Esophagus squamous epithelium (tissue), 5 donors: ENCODE measurements at places on chromosomes 1 and 21.

GRCh38 chr1:189606795-189607476 is 870.7 kb downstream of the BRINP3 start:
- no peak for DNase-seq

DNA sequence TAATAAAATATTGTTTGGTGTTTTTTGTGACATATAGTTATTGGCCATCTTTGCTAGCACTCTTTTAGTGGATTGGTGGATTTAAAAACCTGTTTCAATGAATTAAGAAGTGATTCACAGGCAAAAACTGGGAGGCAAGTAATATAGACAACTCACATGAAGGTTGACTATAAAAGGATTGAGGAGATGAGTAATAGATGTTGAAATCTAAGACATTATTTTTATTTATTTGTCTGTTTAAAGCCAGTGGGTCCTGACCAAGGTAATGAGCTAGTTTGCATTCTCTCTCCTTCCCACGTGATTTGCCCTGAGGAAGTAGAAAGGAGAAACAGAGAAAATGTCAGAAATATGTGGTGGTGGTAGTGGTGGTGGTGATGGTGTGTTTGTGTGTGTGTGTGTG is 351.5 kb upstream of the ZP4 start:
- DNase-seq = no peak

DNA sequence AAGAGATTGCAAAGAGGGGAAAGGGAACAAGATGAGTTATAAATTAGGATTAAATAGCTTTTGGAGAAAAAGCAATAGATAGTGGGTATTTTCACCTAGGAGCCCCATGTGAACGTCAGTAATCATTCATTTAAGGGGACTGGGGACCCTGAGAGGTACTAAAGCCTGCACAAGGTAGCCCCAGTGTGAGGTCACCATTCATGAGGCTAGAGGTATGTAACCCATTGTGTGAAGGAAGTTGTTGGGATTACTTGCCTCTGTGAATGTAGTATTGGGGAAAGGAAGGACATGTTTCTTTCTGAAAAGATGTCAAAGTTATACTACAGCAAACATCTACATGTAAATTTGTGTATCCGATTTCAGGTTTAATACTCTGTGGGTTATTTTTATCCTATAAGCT is 276.8 kb downstream of the TBX15 start:
- no peak for DNase-seq

GRCh38 chr1:245216366-245217115 is 61.8 kb downstream of the KIF26B start:
- no peak for DNase-seq

DNA sequence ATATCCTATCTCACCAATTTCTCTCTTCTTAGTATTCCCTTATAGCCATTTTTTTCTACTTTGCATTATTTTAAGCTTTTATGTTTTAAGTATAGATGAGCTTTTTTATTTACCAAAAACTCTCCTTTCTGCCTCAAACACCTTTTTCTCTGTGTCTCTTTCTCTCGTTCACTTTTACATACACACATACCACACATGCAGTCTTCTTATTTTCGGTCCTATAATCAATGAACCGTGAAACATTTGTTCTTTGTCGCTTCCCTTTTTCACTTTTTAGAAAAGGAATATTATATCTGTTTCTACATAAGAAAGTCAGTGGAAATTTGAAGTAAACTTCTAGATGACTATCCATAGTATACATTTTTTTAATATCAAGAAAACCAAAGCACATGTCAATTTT is 183.2 kb downstream of the MRPL39 start:
- DNase-seq = no peak

GRCh38 chr1:227770812-227771211 is 35.6 kb downstream of the SNAP47 start:
- no peak for DNase-seq

DNA sequence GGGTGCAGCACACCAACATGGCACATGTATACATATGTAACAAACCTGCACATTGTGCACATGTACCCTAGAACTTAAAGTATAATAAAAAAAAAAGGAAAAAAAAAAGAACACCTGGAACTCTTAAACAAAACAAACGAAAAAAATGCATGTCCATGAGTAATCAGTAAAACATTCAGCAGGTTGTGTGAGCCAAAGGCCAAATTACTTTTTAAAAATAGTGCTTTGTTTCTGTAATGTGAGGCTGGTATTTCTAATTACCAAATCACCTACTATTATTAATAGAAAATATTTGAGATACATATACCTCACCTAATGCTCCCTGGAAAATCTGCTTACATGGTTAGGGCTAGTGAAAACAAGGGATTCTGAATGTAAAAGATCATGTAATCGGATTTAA is 294.4 kb upstream of the NR5A2 start:
- no peak for DNase-seq

GRCh38 chr1:5756434-5757186 is 235.6 kb downstream of the NPHP4 start:
- no peak for DNase-seq

GRCh38 chr1:119653839-119654170 is 5.7 kb upstream of the ZNF697 start:
- DNase-seq = no peak

GRCh38 chr1:76444773-76445172 is 370.2 kb downstream of the ST6GALNAC3 start:
- no peak for DNase-seq

GRCh38 chr1:68111519-68112436 is 61.4 kb upstream of the DIRAS3 start:
- no peak for DNase-seq

- DNase-seq = no peak
Measured at GRCh38 chr1:231861541-231862481, 235.2 kb downstream of the DISC1 start.

GRCh38 chr1:197092491-197093023 is 25.5 kb upstream of the F13B start:
- DNase-seq = no peak

DNA sequence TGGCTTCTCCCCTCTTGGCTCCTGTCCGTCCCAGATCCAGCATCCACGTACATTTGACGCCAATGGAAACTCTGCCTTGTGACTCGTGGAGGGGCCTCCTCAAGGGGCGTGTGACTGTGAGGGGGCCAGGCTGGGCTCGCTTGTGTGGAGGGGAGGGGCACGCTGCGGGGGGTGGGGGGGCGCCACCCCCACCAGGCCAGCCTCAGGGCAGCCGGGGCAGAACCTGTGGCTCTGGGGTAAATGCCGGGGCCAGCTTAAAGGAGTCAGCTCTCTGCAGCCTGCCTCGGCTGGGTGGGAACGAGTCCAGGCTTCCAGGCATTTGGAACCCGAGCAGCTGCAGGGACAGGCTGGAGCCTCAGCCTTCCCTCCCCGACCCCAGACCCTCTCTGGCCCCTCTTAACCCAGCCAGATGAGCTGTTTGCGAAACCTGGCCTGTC is 94.1 kb downstream of the SIK1 start:
- no peak for DNase-seq

DNA sequence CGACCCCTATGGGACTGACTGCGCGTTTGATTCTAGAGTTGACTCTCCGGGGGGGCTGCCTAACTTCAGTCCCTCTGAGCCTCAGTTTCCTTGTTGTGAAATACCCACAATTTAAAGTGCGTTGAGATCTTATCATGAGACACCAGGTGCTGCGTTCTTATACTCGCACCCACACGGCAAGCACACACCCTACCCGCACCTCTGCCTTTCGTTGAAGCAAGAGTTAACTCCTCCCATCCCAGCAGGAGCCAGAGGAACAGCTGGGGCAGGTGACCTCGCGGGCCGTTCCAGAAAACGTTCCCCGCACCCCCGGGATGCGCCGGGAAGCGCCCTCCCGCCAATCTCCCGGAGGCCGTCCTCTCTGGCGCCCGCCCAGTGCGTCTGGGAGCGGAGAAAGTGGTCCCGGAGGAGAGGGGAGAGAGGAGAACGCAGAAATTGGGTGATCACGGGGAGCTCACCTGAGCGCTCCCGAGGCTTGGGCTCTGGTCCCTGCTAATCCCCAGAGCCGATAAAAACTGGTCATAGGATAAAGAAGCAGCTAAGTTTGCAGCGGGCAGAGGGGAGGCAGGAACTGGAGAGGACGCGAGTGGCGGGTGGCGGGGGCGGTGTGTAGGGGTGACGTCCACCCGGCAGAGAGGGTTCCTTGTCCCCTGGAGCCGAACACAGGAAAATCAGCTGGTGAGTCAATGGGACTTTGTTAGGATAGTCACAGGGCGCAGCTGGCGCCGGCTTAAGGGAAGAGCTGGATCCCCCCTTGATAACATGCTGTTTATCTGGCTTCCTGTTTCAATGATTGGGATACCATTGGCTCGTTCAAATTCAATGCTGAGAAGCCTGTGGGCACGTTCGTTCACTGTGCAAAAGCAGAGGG is 869 bp downstream of the NAV1 start:
- no peak for DNase-seq

DNA sequence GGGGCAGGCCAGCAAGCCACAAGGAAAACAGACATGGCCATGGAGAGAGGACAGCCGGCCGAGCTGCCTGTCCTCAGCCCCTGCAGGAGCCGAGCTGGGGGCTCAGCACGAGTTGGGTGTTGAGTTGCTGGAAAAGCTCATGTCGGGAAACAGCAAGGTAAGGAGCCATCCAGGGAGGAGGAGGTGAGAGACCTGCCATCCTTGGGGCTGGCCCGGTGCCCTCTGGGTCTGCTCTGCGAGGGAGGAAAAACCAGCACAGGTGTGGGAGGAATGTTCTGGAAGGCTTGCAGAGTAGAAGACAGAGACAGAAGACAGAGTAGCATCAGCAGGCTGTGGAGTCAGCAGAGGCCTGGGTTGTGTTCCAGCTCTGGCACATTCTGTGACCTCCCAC is 548.8 kb downstream of the PTPRU start:
- no peak for DNase-seq

DNA sequence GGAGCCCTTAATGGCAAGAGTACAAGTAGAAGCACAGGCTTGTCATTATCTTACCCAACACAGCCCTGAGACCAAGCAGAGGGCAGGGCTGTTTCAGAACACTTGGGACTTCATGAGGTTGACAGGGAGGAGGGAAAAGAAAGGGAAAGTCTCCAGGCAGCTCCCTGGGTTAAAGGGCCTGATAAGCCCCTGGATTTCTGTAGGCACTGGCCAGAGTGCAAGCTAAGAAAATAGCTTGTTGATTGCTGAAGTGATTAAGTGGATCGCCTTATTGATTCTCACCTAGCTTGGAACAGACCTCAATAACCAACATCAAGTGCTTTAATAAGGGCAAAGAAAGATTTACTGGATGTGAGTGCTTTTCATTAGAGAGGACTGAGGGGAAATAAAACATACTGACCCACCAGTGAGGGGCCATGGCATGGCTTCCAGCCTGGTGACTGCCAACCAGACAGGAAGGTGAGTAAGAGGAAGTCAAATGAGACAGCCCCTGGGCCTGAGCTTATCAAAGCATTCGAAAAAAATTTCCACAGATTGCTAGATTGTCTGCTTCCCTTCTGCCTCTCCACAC is 121.4 kb upstream of the NFIA start:
- no peak for DNase-seq

DNA sequence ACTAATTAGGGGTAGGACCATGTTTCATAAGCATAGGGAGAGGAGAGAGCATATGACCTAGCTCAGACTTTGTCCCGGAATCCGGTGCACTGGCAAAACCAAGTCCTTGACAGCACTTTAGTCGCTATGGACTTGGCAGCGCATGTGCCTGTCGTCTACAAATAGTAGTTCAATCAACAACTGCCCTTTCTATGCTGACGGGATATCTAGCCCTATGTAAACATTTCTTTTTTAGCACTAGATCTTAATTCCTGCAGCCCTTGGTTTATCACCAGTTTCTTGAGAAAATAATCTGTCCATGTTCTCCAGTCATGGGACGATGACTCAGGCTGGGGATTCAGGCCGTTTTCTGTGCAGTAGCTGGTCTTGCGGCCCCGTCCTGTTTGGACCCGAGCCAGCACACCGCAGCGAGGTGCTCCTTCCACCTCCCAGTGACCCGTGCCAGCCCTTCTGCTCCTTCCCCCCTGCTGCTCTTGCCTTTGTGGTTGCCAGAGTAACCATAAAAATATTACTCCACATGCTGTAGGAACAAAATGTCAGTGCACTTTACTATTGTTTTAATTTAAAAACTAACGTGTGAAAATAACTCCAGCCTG is 8.6 kb upstream of the MT1HL1 start:
- DNase-seq = no peak

- DNase-seq = no peak
Measured at GRCh38 chr21:45080639-45081414, 6.4 kb downstream of the ADARB1 start.

- no peak for DNase-seq
Measured at GRCh38 chr21:46029186-46029924, 47.8 kb downstream of the COL6A1 start.

- DNase-seq = no peak
Measured at GRCh38 chr1:188715566-188715965, 1762.1 kb downstream of the BRINP3 start.

DNA sequence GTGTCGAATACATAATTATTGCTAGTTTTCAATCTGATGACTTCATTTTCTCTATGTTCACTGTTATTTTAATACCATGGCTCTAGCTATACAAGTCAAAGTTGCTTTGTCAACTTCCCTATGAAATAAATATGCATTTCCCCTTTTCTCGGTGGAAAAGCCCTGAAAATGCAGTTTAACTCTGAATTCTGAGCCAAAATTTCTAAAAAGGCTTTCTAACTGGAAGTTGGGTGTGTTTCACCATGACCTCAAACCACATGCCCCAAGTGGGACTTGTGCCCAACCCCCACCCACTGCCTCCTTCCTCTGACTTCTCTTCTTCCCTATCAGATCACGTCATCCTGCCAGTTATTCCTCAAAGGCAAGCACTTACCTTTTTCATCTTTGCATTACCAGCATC is 8.9 kb downstream of the MKNK1 start:
- no peak for DNase-seq

DNA sequence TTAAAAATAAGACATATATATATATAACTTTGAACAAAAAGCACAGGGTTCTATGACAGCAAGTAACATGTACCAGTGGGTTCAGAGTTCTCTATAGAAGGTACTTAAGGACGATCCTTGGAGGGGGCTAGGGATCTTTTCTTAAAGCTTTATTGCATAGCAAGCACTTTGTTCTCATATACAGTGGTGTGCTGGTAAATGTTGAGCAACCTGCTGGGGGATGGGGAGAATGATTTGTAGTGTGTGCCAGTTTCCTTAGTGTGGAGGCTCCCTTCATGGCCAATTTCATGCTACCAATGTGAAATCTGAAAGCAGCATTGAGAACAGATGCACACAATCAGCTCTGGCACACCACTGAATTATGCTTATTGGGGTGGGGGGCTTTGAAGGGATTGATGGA is 69.5 kb upstream of the NFASC start:
- DNase-seq = no peak

- no peak for DNase-seq
Measured at GRCh38 chr1:8903908-8904650, 25.6 kb upstream of the ENO1 start.
